ENCODE measurements at places on chromosomes 13 and 19. TPM values are rescaled to one million over a fixed set of nuclear protein-coding genes. Genes with fewer than 3 reads are reported as not detected.

The C19orf67 gene
- not detected for total RNA-seq

The GFY gene
- total RNA-seq = not detected

The GPR108 gene
- total RNA-seq = 46.4 TPM

The CD177 gene
- not detected for total RNA-seq

The ICAM5 gene
- 4.5 TPM for total RNA-seq

The ZNF865 gene
- total RNA-seq = 5.8 TPM

The RAB4B gene
- 30.1 TPM for total RNA-seq

The CSNK1G2 gene
- 50.4 TPM for total RNA-seq

The STK11 gene
- 51.4 TPM for total RNA-seq

The SBSN gene
- 0.32 TPM for total RNA-seq

The KLK2 gene
- not detected for total RNA-seq

The PLIN4 gene
- 0.72 TPM for total RNA-seq

The PINLYP gene
- total RNA-seq = 1.8 TPM

The ATP8A2 gene
- not detected for total RNA-seq

The ZNF723 gene
- total RNA-seq = not detected

The ZNF844 gene
- total RNA-seq = 5.2 TPM

The TNNI3 gene
- not detected for total RNA-seq

The SLC7A10 gene
- not detected for total RNA-seq

The NLRP8 gene
- not detected for total RNA-seq

The ERICH6B gene
- not detected for total RNA-seq

The TEX26 gene
- total RNA-seq = not detected

The STOML3 gene
- not detected for total RNA-seq

The UPF3A gene
- 11.2 TPM for total RNA-seq

The ZNF813 gene
- 2.1 TPM for total RNA-seq

The TNNT1 gene
- total RNA-seq = 3.2 TPM

The ASF1B gene
- total RNA-seq = 5.7 TPM

The KLK15 gene
- not detected for total RNA-seq

The APC2 gene
- total RNA-seq = 0.16 TPM

The CADM4 gene
- total RNA-seq = 0.36 TPM

All from cardiac atrium fibroblast (primary cell).